Activated CD4-positive, alpha-beta T cell treated with anti-CD3 and anti-CD28 coated beads, Interleukin-2, Interleukin-4, amounts not matched to agents 100 ng/mL and 50 ng/mL, durations not matched to agents 16 hours and 8 hours (primary cell): ENCODE measurements at places on chromosomes 12 and 14.

GRCh38 chr12:84131076-84131475 is 781.5 kb downstream of the SLC6A15 start:
- DNase-seq, result no peak

GRCh38 chr14:44170556-44170955 is 336.5 kb downstream of the FSCB start:
- no peak for DNase-seq

- DNase-seq, result no peak
These were observed 753 bp upstream of the ATP5MC2 start for GRCh38 chr12:53676656-53677015.

GRCh38 chr12:46556819-46557524 is 184.4 kb upstream of the SLC38A2 start:
- no peak for DNase-seq

DNA sequence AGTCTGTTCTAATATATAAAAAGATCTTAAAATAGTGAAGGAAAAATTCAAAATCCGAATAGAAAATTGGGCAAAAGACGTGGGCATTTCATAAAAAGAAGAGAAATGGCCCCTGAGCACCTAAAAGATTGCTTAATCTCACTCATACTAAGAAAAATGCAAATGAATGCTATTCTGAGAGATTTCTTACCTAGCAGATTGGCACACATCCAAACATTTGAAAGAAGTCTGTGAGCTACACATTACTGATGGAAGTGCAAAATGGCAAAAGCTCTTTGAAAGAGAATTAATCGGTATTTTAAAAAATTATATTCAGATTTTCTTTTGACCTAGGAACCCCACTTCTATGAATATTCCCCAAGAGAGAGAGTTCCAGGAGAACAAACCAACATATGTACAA is 280.4 kb upstream of the GARIN6 start:
- DNase-seq, result no peak

DNA sequence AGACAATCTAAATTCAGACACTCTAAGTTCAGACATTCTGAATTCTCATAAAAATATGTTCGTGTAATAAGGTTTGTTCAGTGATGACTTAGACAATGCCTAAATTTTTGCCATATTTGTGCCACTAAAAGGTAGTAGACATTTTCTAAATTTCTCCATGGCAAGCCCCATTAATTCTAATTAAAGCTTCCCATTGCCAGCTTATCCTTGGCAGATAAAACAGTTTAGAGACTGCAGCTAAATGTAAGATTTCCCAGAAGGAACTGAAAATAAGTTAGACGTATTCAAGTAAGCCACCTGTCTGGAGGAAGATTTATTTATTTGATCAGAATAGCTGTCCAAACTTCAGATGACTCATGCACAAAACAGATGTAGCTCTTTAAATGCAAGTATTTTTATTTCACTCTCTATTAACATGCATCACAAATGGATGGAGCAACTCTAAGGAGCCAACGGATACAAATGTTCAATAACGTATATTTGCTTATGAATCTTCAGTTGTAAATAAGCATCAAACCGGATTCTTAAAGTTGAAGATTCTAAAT is 130.4 kb downstream of the SLC2A13 start:
- no peak for DNase-seq
